NCI-H146 (cell line): ENCODE measurements at places on chromosomes 4 and X.

DNA sequence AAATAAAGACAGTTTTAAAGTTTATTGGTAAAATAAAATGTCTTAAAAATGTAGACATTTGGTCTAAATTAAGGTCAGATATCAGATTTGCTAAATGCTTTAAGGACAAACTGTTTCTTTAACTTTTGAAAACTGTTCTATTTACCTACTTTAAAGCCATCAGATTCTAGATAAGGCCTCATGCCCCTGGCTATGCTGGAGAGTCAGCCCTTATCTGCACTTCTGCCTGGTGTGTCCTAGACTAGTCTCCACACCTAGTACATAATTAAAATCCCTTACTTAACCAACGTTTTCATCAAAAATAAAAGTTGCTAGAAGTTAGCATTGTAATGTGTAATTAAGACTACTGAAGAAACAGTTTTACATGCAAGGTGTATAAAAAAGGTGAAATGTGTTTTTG, 25.6 kb downstream of the HSD17B11 start:
- no peak for DNase-seq

GRCh38 chr4:3232871-3233271, 16.1 kb upstream of the MSANTD1 start:
- no peak for DNase-seq

DNA sequence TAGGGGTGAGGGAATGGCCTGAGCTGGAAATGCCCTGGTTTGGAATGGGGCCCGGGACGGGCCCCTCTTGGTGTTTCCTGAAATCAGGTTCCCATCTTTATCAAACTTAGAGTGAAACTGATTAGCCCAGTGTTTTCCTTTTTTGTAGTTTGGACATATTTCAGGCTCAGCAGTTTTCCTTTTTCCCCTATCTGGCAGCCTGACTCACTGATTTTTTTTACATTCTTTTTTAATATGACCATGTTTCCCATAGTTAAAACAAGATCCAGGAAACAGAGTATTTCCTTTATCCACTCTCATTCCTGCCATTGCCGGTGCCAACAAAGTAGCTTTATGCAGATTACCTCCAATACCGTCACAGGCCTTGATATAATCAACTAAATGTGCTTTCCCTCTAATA, 20.5 kb upstream of the C4orf17 start:
- DNase-seq = no peak

- no peak for DNase-seq
These were observed 62.5 kb downstream of the PGRMC2 start for GRCh38 chr4:128225148-128225547.

DNA sequence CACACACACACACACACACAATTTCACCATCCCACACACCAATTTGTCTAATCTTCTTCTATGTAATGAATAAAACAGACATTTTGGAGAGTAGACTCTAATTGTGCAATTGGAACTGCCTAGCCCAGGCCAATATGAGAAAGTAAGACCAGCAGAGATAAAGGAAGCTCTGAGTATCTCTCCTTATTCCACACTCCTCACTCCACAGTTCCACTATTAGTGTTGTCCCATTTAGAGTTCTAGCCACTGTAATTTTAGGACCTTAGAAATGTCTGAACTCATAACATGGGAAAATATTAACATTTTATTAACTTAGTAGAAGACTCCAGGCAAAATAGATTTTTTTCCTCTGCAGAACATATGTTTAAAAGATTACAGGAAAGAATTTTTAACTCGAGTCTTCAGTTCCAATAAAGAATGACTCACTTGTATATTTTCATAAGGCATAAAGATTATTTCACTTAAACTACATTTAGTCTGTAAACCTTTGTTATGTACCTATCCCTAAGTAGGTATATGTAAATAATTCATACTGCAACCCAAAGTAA, 297.6 kb upstream of the INTU start:
- no peak for DNase-seq

- no peak for DNase-seq
These were observed 8.3 kb downstream of the PKD2 start for GRCh38 chr4:88015659-88016295.

GRCh38 chr4:22922426-22922825, 229.7 kb downstream of the GBA3 start:
- no peak for DNase-seq

GRCh38 chrX:39633293-39633692, 464.5 kb downstream of the BCOR start:
- no peak for DNase-seq

DNA sequence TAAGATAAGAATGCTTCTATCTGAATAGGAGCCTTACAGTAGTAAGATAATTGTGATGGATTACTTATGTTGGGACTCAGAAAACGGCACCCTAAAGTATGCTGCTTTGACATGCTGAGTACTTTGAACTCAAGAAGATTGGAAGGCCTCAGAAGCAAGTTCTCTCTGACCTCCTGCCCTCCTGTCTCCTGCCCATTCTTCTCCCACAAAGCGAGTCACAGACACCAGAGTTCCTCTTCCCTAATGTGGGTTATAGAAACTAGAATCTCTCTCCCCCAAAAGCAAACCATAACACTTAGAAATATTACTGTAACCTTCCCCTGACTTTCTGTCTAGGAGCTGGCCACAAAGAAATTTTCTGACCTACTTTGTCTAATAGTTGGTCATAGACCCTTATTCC, 76.5 kb downstream of the DDIT4L start:
- DNase-seq = no peak

GRCh38 chr4:153267890-153268289, 63.6 kb downstream of the TRIM2 start:
- DNase-seq = no peak

DNA sequence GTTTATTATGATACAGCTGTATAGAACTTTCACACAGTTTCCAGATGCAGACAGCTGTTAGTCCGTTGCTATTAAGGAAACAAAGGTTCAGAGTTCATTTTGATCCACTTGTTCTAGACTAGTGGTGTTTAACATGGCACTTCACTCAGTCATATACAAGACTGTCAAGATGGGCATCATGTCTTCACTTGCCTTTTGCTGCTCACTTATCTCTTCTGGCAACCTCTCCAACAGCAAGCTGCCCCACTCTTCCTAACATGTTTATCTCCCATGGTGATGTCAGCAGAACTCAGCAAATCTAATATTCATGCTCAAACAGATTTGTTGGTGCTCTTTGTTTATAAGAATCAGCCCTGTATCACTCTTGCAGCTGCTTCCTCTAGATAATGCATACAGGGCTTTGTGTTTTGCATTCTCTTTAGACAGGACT, 236.2 kb upstream of the HAND2 start:
- DNase-seq = no peak

GRCh38 chr4:142097015-142097414, 460.6 kb downstream of the IL15 start:
- DNase-seq = no peak

DNA sequence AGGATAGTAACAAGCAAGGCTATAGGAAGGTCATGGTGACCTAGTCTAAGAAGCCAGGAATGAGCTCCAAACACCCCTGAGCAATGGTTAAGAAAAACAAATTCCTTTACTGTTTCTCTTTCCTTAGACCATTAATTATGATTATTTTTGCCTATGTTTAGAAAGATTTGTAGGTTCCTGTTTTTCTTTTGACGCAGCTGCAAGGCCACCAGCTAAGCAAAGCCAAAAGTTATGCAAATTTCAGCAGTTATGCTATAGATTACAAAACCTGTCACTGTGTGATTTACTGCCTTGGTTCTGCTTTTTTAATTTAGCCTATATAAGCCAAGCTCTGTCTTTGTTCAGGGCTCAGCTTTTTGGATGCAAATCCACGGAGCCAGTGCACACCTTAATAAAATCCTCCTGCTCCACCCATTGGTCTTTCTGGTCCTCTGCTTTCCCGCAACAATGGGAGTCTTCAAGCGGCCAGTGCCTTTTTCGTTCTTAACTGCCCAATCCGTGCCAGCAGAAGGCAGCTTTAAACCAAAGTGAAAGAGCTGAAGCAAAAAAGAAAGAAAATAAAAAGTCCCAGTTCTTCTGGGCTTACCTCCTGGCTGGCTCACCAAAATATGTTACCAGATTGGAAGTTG, 1.4 kb upstream of the CEP135 start:
- DNase-seq = no peak

GRCh38 chrX:18203631-18204030, 17.1 kb downstream of the BEND2 start:
- no peak for DNase-seq

GRCh38 chrX:45668686-45669443, 468.2 kb upstream of the DIPK2B start:
- no peak for DNase-seq

DNA sequence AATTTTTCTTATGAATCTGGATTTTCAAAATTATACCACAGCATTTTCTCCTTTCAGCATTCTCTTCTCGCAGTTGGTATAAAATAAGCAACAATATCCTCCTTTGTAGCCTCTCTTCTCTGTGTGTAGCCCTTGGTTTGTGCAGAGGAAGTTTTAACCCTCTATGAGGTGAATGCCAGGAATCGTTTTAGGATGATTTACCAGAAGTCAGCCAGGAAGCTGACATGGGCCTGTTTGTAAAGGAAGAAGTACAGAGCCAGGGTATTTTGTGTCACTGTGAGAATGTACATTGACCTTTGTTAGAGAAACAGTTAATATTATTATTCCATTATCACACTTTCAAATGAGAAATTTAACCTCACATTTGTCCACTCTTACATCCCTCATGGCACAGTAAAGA, 88.9 kb upstream of the RPL34 start:
- DNase-seq = no peak

GRCh38 chr4:46886711-46887110, 22.3 kb downstream of the COX7B2 start:
- no peak for DNase-seq
